T-cell (primary cell): ENCODE measurements at places on chromosomes 12 and 14. TPM values are rescaled to one million over a fixed set of nuclear protein-coding genes. Genes with fewer than 3 reads are reported as not detected.

The EPYC gene
- total RNA-seq: not detected

The ADAM21 gene
- not detected for total RNA-seq

The REM2 gene
- total RNA-seq: 10.6 TPM

The BEGAIN gene
- 1.5 TPM for total RNA-seq

The DDN gene
- 0.10 TPM for total RNA-seq

The FAM181A gene
- not detected for total RNA-seq

- no peak for DNase-seq
These were observed 1519.5 kb upstream of the SEL1L start for GRCh38 chr14:83053022-83053710.

- DNase-seq: no peak
These were observed 30.4 kb downstream of the RAP1B start for GRCh38 chr12:68641138-68641537.

DNA sequence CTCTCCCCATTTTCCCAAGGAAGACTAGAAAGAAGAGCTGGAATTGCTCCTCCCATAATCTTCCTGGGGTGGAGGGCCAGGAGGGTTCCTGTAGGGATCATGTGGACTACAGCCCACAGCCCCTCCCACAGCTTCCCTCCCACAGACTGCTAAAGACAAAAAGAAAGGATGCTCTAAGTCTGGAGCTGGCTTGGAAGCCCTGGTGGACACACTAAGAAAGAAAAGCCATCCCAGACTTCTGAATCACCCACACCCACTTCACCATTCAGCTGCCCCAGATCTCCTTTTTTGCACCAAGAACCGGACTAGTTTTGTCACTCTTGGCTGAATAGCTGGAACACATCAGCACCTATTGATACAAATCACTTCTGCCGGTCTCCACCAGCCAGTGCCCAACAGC lies 56.8 kb upstream of the PLXNC1 start:
- no peak for DNase-seq

DNA sequence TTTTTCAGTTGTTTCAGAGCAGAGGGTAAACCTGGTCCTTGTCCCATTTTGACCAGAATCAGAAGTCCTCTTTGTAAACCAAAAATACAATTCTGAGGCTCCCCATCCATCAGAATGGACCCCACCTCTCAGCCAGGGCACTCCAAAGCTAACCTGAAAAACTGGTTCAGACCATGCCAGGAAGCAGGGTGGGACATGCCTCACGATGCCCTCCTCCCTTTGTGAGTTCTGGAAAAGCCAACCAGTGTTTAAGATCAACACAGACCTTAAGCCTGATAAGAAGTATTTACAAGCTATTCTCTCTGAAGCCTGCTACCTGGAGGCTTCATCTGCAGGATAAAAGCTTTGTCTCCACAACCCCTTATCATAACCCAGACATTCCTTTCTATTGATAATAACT lies 35.4 kb downstream of the TNFAIP2 start:
- no peak for DNase-seq

GRCh38 chr12:109815757-109816617 lies 17.2 kb downstream of the TRPV4 start:
- DNase-seq: no peak

DNA sequence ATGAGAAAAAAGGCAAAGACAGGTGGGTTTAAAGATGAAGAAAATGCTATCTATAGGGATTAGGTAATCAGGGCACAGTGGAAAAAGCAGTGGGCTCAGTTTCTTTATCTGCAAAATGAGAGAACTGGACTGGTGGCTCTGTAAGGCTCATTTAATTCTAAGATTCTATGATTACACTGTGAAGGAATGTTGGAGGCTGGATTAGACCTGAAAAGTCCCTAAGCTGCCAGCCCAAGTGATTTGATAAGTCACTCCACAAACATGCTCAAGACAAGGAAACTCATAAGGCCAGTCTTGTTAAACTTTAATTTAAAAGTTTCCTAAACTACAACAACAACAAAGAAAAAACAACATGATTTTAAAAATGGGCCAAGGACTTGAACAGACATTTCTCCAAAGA lies 75.1 kb downstream of the DCAF5 start:
- DNase-seq: no peak

DNA sequence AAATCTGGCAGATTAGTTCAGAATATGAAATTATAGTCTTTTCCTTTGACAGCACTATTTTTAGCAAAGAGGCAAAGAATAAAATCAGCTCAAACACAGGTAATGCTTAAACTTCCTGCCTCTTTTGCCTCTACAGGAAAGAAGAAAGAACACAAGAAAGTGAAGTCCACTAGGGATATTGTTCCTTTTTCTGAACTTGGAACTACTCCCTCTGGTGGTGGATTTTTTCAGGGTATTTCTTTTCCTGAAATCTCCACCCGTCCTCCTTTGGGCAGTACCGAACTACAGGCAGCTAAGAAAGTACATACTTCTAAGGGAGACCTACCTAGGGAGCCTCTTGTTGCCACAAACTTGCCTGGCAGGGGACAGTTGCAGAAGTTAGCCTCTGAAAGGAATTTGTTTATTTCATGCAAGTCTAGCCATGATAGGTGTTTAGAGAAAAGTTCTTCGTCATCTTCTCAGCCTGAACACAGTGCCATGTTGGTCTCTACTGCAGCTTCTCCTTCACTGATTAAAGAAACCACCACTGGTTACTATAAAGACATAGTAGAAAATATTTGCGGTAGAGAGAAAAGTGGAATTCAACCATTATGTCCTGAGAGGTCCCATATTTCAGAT lies 17.4 kb downstream of the TMPO start:
- DNase-seq: no peak

DNA sequence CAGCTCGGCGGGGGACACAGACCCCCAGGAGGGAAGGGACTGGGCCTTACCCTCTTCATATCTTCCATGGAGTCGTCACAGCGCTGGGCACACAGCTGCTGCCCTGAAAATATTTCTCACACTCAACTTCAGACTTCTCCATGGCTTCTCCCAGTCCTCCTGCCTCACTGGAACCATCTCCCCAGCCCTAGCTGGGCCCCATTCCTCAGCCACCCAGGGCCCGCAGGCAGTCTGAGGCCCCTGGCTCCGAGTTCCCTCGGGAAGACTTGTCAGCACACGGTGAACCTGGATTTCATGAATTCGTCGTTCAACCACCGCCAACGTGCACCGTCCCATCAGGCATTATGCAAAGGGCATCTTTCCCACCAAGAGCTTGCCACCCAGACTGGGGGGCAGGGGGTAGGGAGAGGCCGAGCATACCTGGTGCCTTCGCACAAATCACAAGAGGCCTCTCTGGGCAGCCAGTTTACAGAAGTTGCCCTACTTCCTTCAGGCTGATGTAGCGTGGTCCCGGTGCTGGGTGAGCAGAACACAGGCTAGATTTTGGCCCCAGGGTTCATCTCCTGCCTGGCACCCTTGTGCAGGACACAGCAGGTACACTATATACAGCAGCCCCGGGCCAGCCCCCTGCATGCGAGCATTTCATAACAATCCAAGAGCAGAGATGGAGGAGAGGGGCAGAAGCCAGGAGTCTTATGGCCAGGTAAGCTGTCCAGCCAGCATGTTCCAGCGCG lies 44.2 kb downstream of the LTBP2 start:
- DNase-seq: no peak

GRCh38 chr14:74483321-74483720 lies 9.8 kb downstream of the NPC2 start:
- DNase-seq: no peak

- DNase-seq: no peak
These were observed 24.0 kb upstream of the DIO3 start for GRCh38 chr14:101537286-101537685.

GRCh38 chr14:100406505-100407131 lies 83.5 kb downstream of the SLC25A47 start:
- peak; percentile 32 for DNase-seq

DNA sequence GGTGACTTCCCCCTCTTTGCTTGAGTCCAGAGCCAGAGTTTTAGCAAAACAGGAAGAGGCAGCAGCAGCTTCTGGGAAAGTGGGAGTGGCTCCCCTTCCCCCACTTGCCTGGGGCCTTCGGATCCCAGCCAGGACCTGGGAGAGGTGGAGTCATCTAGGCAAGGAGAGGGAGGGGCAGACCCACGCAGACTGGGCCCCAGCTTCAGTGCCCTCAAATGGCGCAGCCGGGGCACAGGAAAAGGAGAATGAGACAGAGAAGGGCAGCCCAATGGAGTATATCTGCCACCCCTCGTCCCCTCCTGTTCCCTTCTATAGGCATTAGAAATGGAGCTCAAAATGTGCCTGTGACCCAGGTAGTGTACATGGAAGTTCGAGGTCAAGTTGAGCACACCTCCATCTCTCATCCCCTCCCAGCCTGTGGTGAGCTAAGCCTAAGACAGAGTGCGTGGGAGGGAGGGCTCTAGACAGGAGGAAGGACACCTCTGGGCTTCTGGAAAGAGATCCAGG lies 9.3 kb upstream of the HDAC7 start:
- no peak for DNase-seq

GRCh38 chr12:96743606-96744005 lies 163.5 kb upstream of the NEDD1 start:
- no peak for DNase-seq

GRCh38 chr14:35849122-35849521 lies 23.0 kb downstream of the BRMS1L start:
- DNase-seq: no peak

DNA sequence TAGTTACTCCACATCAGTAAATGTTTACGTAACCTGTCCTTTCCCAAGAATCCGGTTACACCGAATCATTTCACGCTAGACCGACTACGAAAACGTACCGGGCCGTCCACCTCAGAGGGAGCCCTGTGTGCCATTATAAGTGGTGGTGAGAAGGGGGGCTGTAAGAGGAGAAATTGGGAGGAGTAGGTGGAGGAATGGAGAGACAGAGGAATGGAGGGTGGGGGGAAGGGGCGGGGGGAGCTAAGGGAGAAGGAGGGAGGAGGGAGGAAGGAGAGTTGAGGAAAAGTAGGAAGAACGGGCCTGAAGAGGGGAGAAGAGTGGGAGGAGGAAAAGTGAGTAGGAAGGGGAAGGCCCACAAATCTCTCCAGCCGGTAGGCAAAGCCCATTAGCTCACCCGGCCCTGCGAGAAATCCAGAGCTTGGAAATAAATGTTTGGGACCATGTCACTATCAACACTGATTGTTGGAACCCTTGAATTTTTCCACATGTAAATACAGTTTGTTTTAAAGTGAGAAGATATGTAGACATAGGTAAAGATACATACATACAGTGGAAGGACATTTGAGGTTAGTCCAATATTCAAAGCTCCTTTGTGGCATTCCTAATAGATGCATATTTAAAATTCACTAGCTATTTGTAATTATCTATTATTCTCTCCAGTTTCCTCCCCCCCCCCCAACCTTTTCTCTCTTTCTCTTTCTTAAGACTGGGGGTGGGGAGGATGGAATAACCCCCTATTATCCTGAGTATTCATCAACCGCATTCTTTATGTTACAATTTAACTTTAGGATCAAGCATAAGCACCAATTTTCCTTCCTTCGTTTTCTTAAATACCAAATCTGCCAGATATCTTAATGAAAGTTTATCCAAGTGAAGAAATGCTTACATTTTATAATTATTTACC lies 2.1 kb upstream of the FOXG1 start:
- no peak for DNase-seq

DNA sequence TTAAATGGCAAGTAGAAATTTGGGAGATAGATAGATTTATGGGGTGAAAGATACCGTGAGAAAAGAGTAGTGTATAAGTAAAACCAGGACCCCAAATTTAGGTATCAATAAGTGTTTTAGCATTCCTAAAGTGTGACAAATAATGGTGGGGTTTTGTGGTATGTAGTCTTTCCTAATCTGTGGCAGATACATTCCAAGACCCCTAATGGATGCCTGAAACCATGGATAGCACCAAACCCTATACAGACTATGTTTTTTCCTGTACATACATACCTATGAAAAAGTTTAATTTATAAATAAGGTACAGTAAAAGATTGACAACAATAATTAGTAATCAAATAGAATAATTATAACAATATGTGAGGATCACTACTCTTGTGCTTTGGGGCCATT lies 14.4 kb upstream of the TCP11L2 start:
- DNase-seq: no peak

GRCh38 chr12:26282339-26282940 lies 87.1 kb downstream of the SSPN start:
- no peak for DNase-seq

DNA sequence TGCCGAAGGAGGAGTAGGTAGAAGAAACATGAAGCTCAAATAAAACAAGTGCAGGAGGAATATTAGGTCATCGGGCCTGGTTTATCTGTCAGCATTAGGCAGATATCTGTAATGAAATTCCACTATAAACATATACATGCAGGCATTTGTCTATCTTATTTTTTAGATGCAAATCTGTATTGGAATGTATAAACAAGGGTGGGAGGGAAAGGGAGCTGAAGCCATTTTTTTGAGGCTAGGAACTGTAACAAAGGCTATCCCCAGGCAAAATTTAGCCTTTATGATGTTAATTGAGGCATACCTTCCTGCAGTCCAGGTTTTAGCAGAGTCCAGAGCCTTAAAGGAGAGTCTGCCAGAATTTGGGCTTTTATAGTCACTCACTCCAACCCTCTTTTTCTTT lies 72.5 kb downstream of the PHLDA1 start:
- no peak for DNase-seq

GRCh38 chr14:51018521-51018920 lies 74.2 kb upstream of the PYGL start:
- DNase-seq: no peak
